Fibroblast of the conjunctiva (primary cell): ENCODE measurements at places on chromosomes 3 and 15.

DNA sequence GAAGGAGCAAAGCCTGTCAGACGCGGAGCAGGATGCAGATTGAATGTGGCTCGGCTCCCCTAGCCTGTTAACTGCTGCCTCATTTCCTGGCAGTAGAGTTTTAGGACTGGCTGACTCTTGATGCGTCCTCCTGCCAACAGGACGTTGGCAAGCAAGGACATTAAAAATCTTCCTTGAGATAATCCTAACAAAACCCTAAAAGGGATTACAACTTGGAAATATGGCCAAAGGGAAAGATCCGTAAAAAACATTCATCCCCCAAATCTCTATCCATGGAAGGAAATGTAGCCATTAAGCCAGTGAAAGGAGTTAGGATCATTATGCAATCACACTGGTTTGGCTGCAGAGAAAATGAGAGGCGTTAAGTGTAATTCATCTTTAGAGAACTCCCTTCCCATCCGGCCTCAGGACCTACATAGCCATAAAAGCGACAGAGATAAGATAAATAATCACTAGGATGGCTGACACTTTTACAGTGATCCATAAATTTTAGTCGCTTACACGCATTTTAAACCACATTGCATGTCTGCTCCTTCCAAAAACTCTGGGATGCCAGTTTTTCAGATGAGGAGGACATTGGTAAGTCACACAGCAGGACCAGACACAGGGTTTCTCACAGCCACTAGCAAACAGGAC is 44.5 kb upstream of the C3orf80 start:
- peak; percentile 3 for DNase-seq

GRCh38 chr3:41176596-41176995 is 22.7 kb upstream of the CTNNB1 start:
- DNase-seq, result no peak

GRCh38 chr3:77042882-77043281 is 3.0 kb downstream of the ROBO2 start:
- no peak for DNase-seq

- peak; percentile 75 for DNase-seq
Measured at GRCh38 chr15:66841953-66842681, 140.1 kb downstream of the SMAD6 start.

DNA sequence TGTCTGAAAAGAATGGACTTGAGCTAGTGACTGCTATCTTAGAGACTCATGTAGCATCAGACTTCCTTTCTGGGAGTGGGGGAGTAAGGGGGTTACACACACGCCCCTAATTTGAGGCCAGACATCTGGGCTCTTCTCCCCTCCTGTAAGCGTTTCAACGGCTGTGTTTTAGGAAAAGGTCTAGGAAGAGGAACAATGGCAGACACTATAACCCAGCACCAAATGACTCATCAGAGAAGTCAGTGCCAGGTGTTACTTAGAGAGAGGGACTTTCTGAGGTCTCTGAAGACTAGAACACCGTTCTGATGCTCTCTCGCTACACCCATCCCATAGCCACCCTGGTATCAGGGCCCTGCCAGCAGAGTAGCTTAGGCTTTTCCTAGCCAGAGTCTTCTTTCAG is 65.5 kb downstream of the SSUH2 start:
- DNase-seq, result no peak

- DNase-seq, result no peak
Measured at GRCh38 chr3:47799733-47800132, 3.2 kb upstream of the DHX30 start.

DNA sequence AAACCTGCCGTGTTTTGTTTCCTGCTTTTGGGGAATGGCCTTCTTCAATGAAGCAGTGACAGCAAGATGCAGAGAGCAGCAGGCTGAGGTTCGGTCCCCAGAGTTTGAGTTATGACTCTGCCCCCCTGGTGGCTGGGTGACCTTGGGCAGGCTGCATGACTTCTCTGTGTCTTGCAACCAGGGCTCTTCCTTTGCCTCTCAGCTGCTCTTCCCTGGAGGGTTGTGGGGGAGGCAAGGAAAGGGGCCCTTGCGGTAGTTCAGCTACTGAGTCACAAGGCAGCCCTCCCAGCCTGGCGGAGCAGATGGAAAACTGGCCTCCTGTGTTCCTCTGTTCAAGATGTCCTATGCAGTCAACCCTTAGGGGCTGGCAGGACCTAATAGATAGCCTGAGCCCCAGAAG is 17.1 kb downstream of the CTXND1 start:
- no peak for DNase-seq

DNA sequence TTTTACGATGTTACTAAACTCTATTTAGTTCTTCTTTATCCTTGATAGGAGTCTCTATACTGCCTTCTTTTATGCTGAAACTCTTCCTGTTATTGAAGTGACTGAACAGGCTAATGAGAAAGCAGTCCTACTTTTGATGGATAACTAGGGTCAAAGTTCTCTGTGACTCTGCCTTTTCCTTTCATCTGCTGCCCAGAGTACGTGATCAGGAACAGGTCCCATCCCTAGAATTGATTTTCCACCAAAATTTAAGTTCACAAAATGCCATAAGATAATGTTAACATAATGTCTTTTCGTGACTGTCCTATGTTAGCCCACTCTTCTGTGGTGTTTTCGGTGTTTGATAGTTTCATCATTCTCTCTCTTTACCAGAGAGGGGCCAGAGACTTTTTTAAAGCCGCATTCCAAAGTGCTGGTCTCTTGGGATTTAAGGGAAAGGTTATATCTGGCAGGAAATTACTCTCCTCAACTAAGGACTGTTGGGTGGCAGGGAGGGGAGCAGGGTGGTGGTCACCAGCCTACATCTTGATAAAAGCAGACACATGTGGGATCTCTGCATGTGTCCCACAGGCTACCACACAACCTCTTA is 50.3 kb upstream of the PLXND1 start:
- DNase-seq, result no peak

DNA sequence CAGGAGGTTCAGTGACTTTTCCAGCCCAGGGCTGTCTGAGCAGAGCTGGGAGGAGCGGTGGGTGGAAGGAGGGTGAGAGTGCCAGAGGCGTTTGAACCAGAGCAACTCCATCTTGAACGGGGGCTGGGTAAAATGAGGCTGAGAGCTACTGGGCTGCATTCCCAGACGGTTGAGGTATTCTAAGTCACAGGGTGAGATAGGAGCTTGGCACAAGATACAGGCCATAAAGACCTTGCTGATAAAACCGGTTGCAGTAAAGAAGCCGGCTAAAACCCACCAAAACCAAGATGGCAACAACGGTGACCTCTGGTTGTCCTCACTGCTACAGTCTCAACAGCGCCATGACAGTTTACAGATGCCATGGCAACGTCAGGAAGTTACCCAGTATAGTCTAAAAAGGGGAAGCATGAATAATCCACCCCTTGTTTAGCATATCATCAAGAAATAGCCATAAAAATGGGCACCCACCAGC is 60.2 kb downstream of the ABTB1 start:
- DNase-seq, result no peak

- DNase-seq, result no peak
Measured at GRCh38 chr3:30286811-30287210, 319.6 kb upstream of the TGFBR2 start.

DNA sequence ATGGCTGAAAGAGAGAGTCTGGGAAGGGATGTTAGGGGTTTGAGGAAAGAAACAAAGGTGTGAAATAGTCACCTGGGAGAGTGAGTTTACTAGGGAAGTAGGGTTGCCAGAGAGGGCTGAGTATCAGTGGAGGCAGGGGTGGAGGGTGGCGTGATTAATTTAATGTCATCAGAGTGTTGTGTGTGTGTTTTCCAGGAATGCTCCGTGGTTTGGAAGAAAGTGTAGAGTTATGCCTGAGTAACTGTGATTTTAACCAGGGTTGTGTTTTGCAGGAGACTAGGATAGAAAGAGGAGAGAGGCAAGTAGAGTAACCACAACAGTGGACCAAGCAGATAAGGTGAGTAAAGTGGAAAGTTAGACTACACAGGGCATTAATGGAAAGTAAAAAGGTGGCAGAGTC is 27.2 kb downstream of the PLD1 start:
- no peak for DNase-seq

DNA sequence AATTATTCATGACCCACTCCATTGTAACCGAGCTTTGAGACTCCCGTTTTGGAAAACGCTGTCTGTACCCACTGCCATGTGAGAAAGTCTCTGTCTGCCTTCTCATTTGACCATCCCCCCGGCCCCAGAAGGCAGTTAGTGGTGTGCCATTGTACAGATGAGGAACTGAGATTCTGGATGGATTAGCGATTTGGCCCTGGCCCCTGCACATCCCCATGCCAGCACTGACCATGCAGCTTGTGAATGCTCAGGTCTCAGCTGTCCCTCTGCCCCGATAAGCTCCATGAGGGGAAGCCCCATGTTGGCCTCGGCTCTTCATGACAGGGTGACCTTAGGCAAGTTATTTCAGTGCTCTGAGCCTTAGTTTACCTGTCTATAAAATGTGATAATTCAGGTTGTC is 153.0 kb upstream of the SMAD3 start:
- no peak for DNase-seq

DNA sequence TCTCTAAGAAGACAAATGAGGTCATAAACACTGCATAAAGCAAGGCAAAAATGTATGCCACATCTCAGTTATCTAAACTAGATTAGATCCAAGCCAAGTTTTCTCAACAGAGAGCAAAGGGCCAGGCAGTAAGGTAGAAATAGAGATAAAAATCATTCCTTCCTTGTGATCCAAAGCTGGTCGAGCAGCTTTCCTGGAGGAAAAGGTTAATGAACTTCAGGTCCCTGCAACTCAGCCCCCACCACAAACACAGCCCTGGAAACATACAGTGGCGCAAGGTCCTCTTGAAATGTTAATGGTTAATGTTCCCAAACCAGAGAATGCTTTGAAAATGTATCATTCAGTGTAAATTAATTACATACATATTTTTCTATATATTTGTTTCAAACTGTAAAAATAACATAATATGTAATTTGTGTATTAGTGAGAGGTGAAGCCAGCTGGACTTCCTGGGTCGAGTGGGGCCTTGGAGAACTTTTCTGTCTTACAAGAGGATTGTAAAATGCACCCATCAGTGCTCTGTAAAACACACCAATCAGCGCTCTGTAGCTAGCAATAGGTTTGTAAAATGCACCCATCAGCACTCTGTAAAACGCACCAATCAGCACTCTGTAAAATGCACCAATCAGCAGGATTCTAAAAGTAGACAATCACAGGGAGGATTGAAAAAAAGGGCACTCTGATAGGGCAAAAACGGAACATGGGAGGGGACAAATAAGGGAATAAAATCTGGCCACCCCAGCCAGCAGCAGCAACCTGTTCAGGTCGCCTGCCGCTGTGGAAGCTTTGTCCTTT is 17.1 kb downstream of the LYSMD2 start:
- no peak for DNase-seq

DNA sequence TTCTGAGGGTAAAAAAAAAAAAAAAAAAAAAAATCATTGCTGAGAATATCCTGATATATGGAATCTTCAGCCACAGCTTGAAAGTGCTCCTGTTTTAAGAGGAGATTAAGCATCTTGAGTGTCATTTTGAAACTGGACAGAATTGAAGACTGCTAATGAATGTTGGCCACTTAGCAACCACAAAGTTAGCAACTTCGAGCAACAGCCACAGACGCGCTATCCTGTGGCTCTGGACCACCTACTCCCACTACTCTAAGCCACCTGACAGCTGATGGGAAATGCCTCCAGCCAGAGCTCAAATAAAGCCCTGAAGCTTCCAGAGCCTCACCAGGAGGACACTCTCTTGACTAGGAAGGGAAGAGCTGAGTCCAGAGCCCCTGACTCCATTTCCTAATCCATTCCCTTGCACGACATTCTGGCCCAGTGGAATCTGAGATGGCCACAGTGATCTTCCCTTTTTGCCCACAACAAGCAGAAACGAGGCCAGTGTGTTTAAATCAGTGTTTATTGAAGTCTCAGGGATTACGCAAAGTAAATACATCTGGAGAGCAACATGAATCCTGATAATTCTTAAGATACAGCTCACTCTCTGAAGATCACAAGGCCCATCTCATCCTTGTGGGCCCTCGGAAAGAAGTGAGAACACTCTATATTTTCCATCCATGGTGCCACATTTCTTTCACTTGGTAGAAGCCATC is 58.6 kb downstream of the TMEM212 start:
- DNase-seq, result no peak

DNA sequence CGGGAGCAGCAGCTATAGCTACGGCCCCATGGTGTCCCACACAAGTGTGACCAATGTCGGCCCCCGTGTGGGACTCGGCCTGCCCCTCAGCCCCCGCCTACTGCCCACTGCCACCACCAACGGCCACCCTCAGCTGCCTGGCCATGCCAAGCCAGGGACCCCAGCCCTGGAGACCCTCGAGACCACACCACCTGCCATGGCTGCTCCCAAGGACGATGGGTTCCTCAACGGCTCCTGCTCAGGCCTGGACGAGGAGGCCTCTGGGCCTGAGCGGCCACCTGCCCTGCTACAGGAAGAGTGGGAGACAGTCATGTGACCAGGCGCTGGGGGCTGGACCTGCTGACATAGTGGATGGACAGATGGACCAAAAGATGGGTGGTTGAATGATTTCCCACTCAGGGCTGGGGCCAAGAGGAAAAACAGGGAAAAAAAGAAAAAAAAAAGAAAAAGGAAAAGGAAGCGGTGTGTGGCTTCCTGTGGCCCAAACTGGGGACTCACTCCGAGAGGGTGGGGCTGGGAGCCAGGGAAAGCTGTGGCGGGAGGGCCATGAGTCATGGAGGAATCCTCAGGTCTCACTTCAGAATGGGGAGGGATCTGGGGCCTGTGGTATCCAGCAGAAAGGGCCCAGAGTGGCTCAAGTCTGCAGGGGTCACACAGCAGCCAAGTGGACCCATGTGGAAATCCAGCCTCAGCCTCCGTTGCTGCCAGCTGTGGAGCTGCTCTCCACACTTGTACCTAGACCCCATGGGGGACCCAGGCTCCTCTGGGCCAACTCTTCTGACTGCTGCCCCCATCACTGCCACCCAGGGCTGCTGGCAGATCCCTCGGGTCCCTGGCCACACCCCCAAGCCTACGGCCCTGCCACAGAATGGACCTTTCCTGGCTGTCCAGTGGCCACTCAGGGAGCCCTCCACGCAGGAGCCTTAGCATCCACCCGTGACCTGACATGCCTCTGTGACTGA is 26.1 kb downstream of the PTH1R start:
- no peak for DNase-seq

GRCh38 chr15:70714015-70714414 is 49.3 kb downstream of the UACA start:
- DNase-seq, result no peak

DNA sequence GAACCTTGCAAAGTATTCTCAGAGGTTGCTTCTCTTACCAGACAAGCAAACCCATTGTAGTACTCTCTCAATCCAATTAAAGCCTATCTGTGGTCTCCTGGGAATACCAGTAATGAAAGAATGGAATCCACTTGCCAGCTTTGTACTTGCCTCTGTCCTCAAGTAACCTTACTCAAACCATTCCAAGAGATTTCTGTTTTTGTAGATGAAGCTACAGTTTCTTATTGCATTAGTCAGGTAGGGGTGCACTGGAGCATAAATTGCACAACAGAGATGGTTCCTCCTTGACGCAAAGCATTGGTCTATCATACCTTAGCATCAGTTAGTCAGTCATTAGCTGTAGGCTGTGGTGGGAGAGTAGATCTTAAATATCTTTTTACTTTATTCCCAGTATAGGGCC is 52.9 kb downstream of the BTLA start:
- peak; percentile 51 for DNase-seq

GRCh38 chr3:72679540-72680198 is 168.6 kb downstream of the SHQ1 start:
- no peak for DNase-seq

GRCh38 chr3:74518610-74519009 is 95.8 kb downstream of the CNTN3 start:
- DNase-seq, result no peak

- DNase-seq, result no peak
Measured at GRCh38 chr3:129793319-129793718, 100.2 kb downstream of the TMCC1 start.

- DNase-seq, result no peak
Measured at GRCh38 chr15:60049948-60050347, 45.8 kb downstream of the FOXB1 start.
